NCI-H446 treated with DMSO at 0.1 percent for 48 hours (cell line): ENCODE measurements at places on chromosomes 7 and 10.

GRCh38 chr10:100081075-100082001 lies at the start of gene CPN1:
TSS of gene CPN1 (minus strand) at chr10:100081869. CDS start at chr10:100081625, 244 bp downstream.
- no peak for DNase-seq

- no peak for DNase-seq
Measured at GRCh38 chr10:17544465-17544864, 72.7 kb downstream of the HACD1 start.

- no peak for DNase-seq
Measured at GRCh38 chr10:132748545-132749370, 37.2 kb downstream of the NKX6-2 start.

DNA sequence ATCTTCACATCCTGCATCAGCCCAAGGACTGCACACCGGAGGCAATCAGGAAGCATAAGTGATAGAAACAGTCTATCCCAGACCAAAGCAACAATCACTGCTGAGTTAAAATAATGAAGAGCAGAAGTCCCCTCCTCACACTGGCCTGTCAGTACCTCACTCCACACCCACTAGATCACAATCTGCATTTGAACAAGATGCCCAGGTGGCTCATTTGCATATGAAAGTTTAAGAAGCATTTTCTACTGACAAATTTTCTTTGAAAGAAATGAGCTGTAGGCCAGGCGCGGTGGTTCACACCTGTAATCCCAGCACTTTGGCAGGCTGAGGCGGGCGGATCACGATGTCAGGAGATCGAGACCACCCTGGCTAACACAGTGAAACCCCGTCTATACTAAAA lies 77.4 kb downstream of the CUL2 start:
- no peak for DNase-seq

GRCh38 chr10:76717141-76717540 lies 920.5 kb downstream of the KCNMA1 start:
- DNase-seq, result no peak

GRCh38 chr10:132336064-132336746 lies 4.2 kb downstream of the LRRC27 start:
- DNase-seq, result no peak

- DNase-seq, result no peak
Measured at GRCh38 chr10:94105226-94105625, 111.5 kb downstream of the PLCE1 start.

DNA sequence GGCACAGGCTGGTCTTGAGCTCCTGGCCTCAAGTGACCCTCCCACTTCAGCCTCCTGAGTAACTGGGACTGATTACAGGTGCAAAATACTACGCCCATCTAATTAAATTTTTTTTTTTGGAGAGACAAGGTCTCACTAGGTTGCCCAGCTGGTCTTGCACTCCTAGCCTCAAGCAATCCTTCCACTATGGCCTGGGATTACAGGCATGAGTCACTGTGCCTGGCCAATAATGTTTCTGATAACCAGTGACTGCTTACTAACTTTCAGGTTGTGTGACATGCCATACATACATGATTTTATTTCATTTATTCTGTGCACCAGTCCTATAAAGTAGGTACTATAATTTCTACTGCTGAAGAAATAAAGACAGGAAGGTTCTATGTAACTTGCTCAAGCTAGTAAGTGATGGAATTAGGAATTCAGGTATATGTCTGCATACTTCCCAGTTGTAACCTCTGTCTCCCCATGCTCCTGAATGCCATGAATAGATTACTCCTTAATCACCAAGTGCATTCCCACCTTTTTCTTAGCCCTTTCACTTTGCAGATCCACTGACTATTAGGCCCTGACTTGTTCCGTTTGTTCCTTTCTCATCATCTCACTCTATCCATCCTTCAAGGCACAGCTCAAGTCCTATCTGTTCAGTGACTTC lies 28.1 kb downstream of the MCU start:
- DNase-seq, result no peak

DNA sequence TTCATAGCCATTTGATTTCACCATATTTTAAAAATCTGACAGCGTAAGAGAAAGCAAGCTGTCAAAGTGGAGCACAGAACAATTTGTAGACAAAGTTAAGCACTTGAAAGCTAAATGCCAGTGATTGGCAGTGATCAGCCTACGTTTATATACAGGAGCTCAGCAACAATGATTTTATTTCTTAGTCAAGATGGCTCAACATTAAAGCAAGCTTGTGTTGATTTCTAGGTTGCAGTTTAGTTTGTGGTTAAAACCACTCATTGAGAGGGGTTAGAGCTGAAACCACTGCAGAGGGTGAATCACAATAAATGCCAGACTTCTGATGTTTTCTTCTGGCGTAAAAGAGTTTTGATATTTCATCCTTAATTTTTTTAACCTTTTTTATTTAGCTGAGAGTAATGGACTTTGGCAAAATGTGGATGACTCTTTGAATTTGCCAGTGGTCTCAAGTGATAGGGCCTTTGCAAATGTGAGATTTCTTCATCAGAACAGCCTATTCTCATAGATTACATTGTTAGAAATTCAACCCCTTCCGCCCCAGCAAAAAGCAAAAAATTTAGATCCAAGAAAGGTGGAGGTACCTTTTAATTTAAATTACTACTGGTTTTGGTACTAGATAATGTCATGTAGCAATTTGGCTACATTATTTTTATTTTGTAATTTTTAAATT lies 73.8 kb downstream of the SHOC2 start:
- no peak for DNase-seq

DNA sequence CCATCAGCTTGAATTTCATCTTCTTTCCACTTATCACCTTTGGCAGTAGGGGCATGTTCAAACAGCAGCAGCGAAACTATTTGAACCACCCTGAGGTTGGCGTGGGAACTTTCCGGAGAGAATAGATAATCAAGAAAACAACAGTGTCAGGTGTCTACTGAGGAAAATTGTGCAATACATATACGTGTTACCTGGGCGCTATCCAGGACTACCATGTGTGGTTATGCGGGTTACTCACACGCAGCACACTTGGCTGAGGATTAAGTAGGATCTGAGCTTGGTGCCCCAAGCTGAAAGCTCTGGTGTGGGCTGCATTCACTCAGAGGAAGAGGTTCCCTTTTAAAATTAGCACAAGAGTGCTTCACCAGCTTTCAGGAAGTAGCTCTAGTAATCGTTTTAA lies 8.8 kb upstream of the ABI1 start:
- no peak for DNase-seq

DNA sequence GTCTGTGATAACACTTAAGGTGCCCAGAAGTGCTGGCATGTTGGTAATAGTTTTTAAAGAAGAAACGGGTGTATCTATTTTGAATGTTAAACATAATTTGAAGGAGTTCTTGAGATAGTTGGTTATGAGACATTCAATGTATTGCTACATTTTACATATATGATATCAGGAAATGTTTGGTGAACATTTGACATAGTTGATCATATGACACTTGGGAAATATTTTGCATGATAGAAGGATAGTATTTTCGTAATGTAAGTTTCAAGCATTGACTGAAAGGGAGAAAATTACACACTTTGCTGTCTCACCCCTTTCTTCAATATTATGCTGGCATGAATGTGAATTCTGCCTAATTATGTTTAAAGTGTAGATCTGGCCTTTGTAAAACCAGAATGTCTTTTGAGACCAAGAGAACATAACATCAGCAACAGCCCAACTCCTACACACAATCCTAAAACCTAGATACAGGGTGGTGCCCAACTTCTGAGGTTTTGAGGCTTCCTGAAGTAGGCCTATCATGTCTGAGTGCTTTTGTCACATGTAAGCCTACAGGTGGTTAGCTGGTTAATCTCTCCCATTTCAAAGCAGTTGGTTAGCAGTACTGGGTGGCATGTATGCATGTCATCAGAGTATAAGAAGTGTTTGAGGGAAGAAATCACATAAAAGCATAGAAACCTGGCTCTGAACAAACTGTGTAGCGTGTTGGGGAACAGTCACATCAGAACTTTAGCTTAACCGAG lies 2.1 kb downstream of the ADD3 start:
- DNase-seq, result no peak

GRCh38 chr7:27224983-27225934 lies 17.3 kb upstream of the EVX1 start:
- no peak for DNase-seq

GRCh38 chr7:927031-927671 lies 27.3 kb downstream of the ADAP1 start:
- DNase-seq, result no peak

GRCh38 chr7:138125119-138125518 lies 48.9 kb downstream of the AKR1D1 start:
- no peak for DNase-seq

- DNase-seq, result no peak
Measured at GRCh38 chr10:102347236-102347828, 48.2 kb upstream of the NFKB2 start.

- no peak for DNase-seq
Measured at GRCh38 chr7:27686315-27686714, 23.6 kb upstream of the HIBADH start.

DNA sequence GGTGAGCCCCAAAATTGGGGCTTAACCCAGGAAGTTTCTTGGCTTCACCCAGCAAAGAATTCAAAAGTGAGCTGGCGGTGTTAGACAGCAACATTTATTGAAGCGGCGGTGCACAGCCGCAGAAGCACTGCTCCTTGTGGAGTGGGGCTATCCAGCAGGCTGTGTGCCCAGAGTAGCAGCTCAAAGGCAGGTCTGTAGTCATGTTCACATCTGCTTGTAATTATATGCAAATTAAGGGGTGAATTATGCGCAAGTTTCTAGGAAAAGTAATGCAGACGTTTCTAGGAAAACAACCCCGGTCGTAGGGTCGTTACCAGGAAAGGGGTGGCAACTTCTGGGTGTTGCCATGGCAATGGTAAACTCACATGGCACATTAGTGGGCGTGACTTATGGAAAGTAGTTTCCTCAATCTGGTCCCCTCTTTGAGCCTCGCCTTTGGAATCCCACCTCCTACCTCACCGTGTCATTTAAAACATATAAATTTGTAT lies 13.7 kb upstream of the KBTBD2 start:
- DNase-seq, result no peak

- no peak for DNase-seq
Measured at GRCh38 chr7:117800406-117800805, 72.8 kb downstream of the CTTNBP2 start.

GRCh38 chr7:103573479-103574058 lies 127.6 kb upstream of the SLC26A5 start:
- DNase-seq, result peak; percentile 56

- DNase-seq, result no peak
Measured at GRCh38 chr10:132199854-132200311, 13.1 kb downstream of the DPYSL4 start.

DNA sequence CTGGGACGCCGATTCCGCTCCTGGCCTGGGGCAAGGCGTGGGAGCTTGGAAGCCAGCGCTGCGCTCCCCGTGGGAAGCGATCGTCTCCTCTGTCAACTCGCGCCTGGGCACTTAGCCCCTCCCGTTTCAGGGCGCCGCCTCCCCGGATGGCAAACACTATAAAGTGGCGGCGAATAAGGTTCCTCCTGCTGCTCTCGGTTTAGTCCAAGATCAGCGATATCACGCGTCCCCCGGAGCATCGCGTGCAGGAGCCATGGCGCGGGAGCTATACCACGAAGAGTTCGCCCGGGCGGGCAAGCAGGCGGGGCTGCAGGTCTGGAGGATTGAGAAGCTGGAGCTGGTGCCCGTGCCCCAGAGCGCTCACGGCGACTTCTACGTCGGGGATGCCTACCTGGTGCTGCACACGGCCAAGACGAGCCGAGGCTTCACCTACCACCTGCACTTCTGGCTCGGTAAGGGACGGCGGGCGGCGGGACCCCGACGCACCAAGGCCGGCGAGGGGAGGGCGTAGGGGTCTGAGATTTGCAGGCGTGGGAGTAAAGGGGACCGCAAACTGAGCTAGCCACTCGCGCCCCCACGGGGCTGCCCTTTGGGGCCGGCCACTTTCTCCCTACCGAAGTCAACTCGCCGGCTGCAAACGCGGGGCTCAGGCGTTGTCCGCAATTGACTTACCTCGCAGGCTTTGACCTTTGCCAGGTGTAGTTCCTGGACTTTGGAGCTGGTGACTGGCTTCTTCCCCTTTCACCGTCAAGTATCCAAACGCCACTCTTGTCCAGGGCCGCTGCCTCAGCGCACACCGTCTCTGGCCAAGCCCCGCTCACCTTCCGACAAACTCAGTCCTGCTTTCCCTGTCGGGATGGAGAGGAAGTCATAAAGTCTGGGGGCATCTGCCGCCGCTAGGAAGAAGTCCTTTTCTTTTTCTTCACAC lies at the start of gene SCIN:
Gene SCIN, plus strand, starts transcription at position 187 of the 928 bp plus-strand sequence. Its CDS starts 67 bp downstream, at position 254.
- DNase-seq, result no peak

DNA sequence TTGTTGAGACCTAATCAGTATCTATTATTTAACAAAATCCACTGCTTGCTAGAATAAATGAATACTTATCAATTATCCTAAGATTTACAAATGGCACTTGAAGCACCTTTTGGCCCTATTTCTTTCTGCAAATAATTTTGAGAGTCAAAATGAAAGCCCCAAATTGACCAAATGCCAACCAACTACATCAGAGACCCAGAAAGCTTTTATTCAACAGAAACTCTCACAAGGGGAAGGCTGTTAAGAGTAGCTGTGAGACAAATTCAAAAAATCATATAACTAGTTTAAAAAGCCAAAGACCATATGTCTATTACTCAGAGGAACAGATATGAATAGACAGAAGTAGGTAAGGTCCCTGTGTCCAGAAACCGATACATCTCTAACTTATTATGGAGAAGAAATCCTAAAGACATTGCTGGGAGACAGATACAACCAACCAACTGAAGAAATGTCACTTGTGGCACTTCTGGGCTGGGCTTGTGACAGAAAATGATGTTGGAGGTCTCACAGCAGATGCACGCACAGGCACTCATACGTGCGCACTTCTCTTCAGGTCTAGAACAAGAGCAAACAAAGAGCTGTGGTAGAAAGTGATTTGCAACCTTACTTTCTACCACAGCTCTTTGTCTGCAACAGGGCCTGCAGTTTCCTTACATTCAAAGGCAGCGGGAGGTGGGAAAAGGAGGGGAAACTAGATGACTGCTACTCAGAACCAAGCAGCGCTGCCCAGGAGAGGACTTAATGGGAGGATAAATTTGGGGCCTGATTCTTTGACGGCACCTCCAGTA lies 58.6 kb upstream of the KCNIP2 start:
- no peak for DNase-seq

DNA sequence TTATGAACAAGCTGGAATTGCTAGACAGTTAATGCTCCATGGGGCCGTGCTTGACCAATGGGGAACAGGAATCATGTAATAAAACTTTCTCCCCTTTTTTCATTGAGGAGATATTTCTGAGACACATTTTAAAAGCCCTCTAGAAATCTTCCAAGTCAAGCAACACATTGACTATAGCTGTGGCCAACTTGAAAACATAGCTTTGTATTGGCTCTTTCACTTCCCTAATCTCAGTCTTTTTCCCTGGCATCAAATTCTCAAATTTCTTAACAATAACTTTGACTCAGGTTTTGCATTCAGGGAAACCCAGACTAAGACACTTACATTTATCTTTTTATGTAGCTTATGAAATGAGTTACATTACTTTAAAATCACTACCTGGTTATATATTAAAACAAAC lies 947.1 kb upstream of the MBL2 start:
- no peak for DNase-seq

- no peak for DNase-seq
Measured at GRCh38 chr10:49021685-49022084, 82.0 kb upstream of the LRRC18 start.

DNA sequence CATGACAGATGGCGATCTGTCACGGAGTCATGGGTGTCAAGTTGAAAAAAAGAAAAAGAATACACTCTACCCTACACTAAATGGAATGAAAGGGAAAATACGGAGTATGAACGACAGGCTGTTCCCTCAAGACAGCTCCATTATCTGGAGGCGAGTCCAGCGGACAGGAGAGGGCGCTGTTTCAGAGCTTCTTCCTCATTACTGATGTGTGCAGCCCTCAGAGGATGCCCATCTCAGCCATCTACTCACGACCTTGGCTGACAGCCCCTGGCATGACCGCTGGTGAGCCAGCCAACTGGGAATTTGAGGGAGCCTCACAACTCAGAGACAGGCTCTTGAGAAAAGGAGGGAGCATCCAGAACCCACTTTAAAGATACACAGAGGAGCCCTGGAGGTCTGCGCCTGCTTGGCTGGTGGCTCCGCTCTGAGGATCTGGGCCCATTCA lies 49.6 kb upstream of the SMNDC1 start:
- DNase-seq, result peak; percentile 73
